Ascending aorta (tissue), 2 donors: ENCODE measurements at places on chromosomes 12 and 14.

DNA sequence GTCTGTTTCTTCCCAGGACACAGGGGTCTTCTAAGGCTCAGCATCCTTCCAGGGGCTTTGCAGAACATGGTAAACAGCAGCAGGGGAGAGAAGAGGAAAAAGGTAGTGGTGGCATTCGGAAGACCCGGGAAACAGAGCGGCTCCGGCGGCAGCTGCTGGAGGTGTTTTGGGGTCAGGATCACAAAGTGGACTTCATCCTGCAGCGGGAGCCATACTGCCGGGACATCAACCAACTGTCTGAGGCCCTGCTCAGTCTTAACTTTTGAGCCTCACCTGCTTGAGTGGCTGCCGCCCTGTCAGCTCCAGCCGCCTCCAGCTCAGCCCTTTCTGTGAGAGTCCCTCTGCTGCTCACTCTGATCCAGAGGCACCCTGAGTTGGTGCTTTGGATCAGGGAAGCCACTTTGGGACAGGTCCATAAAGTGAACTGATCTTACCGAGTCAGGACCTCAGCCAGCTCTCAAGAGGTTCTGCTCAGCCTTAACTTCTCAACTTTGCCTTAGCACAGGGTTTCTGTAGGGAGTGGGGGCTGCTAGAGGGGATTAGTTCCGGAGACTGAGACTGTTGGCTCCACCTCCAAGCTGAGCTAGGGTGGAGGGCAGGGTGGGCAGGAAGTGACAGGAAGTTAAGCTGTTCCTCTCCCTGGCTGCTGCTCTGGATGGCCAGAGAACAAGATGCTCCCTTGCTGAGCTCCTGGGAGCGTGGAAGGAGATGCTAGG, 5.4 kb downstream of the SDR39U1 start:
- H3K36me3 ChIP-seq = peaks cover 61% of the 10 kb centered on the region
- no peaks in the 10 kb centered on the region for H3K27me3 ChIP-seq
- peak overlapping the region; percentile 10 for H3K27ac ChIP-seq
- no peak for DNase-seq

- H3K4me1 ChIP-seq = peaks cover 35% of the 10 kb centered on the region
- no peak for DNase-seq
- no peaks in the 10 kb centered on the region for H3K27me3 ChIP-seq
- H3K4me3 ChIP-seq = no peak overlapping the region
Measured at GRCh38 chr12:103819312-103819711, 21.7 kb downstream of the NT5DC3 start.

GRCh38 chr14:63713058-63713457, 14.8 kb downstream of the SGPP1 start:
- no peak for DNase-seq
- H3K27ac ChIP-seq = no peak overlapping the region
- H3K4me1 ChIP-seq = no peaks in the 10 kb centered on the region
- no peaks in the 10 kb centered on the region for H3K36me3 ChIP-seq

GRCh38 chr14:100294963-100295330, 11.3 kb downstream of the SLC25A29 start:
- H3K27ac ChIP-seq = peak overlapping the region; percentile 35
- peaks cover 18% of the 10 kb centered on the region for H3K4me1 ChIP-seq
- H3K27me3 ChIP-seq = no peaks in the 10 kb centered on the region
- DNase-seq = no peak
- no peak overlapping the region for H3K4me3 ChIP-seq
- H3K36me3 ChIP-seq = peaks cover 26% of the 10 kb centered on the region

GRCh38 chr14:93183596-93184317, 940 bp downstream of the MOAP1 start:
- no peak for DNase-seq
- peak overlapping the region; percentile 94 for H3K27ac ChIP-seq
- H3K36me3 ChIP-seq = peaks cover 9% of the 10 kb centered on the region
- H3K4me1 ChIP-seq = peaks cover 13% of the 10 kb centered on the region

- no peak for DNase-seq
- no peak overlapping the region for H3K4me3 ChIP-seq
- H3K27ac ChIP-seq = no peak overlapping the region
- H3K36me3 ChIP-seq = no peaks in the 10 kb centered on the region
- no peaks in the 10 kb centered on the region for H3K27me3 ChIP-seq
- no peaks in the 10 kb centered on the region for H3K4me1 ChIP-seq
Measured at GRCh38 chr14:101118233-101118632, 214.7 kb upstream of the RTL1 start.

- no peak overlapping the region for H3K27ac ChIP-seq
- peak overlapping the region; percentile 75 for H3K4me3 ChIP-seq
- H3K36me3 ChIP-seq = peaks cover 4% of the 10 kb centered on the region
- no peaks in the 10 kb centered on the region for H3K27me3 ChIP-seq
Measured at GRCh38 chr12:114679452-114679875, 4.5 kb downstream of the TBX3 start.

- no peaks in the 10 kb centered on the region for H3K4me1 ChIP-seq
- DNase-seq = no peak
- no peaks in the 10 kb centered on the region for H3K27me3 ChIP-seq
- H3K4me3 ChIP-seq = no peak overlapping the region
- no peaks in the 10 kb centered on the region for H3K36me3 ChIP-seq
Measured at GRCh38 chr12:43444940-43445564, 107.0 kb downstream of the ADAMTS20 start.

DNA sequence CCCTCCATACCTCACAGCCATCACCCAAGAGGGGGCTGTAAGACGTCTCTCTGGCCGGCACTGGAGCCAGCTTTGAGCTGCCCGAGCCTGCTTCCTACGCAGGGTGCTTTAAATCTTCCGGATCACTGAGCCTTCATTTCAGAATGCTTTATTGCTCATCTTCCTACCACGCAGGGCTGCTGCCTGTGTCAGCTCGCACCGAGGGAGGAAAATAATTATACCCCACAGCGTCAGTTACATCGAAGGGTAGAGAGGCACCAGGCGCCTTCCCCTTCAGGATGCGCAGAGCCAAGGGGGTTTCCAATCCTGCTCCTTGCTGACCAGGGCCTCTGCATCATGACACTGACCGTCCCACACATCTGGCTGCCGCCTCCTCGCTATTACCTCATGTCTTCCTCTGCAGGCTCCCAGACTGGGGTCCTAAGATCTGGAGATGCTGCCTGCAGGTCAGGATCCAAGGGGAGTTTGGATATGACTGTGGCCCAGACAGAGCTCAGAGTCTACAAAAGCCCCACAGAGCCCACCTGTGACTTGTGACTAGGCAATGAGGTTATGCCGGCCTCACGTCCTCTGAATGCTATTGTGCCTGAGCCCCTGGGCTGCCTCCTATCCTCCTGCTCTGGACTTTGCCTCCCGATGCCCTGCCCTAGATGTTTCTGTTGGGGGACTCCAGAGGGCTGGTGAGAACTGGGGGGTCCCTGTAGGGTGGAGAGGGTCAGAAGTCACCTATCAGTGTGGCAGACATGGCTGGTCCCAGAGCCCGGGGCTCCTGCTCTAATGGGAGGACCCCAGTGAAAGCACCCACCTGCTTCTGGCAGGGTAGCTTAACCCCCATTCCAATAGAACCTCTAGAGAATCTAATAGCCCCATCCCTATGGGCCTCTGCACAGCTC, 220.3 kb upstream of the RTL1 start:
- H3K27ac ChIP-seq = no peak overlapping the region
- no peaks in the 10 kb centered on the region for H3K27me3 ChIP-seq
- no peaks in the 10 kb centered on the region for H3K36me3 ChIP-seq
- H3K4me1 ChIP-seq = no peaks in the 10 kb centered on the region
- no peak for DNase-seq

GRCh38 chr14:76484355-76484754, 108.4 kb downstream of the ESRRB start:
- DNase-seq = no peak
- no peaks in the 10 kb centered on the region for H3K27me3 ChIP-seq
- H3K4me3 ChIP-seq = no peak overlapping the region
- no peak overlapping the region for H3K27ac ChIP-seq

DNA sequence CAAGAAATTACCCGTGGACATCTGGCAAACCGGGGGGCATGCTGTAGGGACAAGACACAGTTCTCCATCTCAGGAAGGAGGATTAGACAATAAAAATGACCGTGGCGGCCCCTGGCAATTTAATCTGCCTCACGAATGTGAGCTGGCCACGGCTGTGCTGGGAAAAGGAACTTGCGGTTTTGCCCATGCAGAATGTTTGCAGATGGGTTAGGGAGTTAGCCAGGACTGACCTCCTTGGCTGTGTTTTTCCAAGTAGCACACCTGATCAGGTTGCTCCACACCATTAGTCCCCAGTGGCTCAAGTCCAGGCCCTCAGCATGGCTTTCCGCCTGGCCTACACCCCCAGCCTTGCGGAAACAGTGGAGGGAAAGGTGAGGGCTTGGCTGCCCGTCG, 20.8 kb downstream of the TPCN1 start:
- H3K27ac ChIP-seq = peak overlapping the region; percentile 86
- no peak for DNase-seq
- H3K36me3 ChIP-seq = peaks cover 4% of the 10 kb centered on the region

DNA sequence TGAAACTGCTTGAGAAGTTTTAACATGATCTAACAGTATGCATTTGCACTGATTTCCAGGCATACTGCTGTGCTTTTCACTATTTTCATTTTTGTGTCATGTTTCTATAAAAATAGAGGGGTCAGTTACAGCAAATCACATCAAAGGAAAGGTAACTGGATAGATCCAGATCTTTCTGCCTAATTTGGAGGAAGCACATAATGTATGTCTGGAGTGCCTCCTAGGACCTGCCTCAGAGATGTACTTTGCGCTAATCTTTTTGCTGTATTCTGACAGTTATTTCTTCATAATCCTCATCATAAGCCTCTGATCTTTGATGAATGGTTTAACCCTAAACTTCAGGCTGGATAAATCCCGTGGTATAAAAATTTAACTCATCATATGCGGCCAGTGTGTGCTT, 111.2 kb upstream of the NPAS3 start:
- no peaks in the 10 kb centered on the region for H3K36me3 ChIP-seq
- H3K27me3 ChIP-seq = no peaks in the 10 kb centered on the region
- H3K4me3 ChIP-seq = no peak overlapping the region
- no peak overlapping the region for H3K27ac ChIP-seq
- H3K4me1 ChIP-seq = no peaks in the 10 kb centered on the region

- H3K27ac ChIP-seq = peak overlapping the region; percentile 64
- H3K4me1 ChIP-seq = peaks cover 42% of the 10 kb centered on the region
- H3K27me3 ChIP-seq = no peaks in the 10 kb centered on the region
- DNase-seq = no peak
Measured at GRCh38 chr14:65095633-65096205, 6.6 kb downstream of the MAX start.

GRCh38 chr14:66069830-66070541, 416.2 kb upstream of the CCDC196 start:
- no peaks in the 10 kb centered on the region for H3K27me3 ChIP-seq
- no peaks in the 10 kb centered on the region for H3K36me3 ChIP-seq
- H3K4me3 ChIP-seq = no peak overlapping the region
- no peaks in the 10 kb centered on the region for H3K4me1 ChIP-seq

- no peaks in the 10 kb centered on the region for H3K27me3 ChIP-seq
- H3K4me3 ChIP-seq = no peak overlapping the region
- H3K27ac ChIP-seq = peak overlapping the region; percentile 44
- peaks cover under 1% of the 10 kb centered on the region for H3K36me3 ChIP-seq
Measured at GRCh38 chr14:89564286-89564957, 147.4 kb upstream of the FOXN3 start.

GRCh38 chr12:28167981-28168485, 22.2 kb upstream of the CCDC91 start:
- H3K4me1 ChIP-seq = no peaks in the 10 kb centered on the region
- H3K27me3 ChIP-seq = no peaks in the 10 kb centered on the region
- no peaks in the 10 kb centered on the region for H3K36me3 ChIP-seq

GRCh38 chr14:102125546-102125945, 14.2 kb upstream of the WDR20 start:
- H3K4me3 ChIP-seq = no peak overlapping the region
- no peaks in the 10 kb centered on the region for H3K4me1 ChIP-seq
- no peak overlapping the region for H3K27ac ChIP-seq
- no peak for DNase-seq
- H3K27me3 ChIP-seq = no peaks in the 10 kb centered on the region
- no peaks in the 10 kb centered on the region for H3K36me3 ChIP-seq

GRCh38 chr12:94025756-94026155, 122.6 kb upstream of the PLXNC1 start:
- H3K27me3 ChIP-seq = no peaks in the 10 kb centered on the region
- H3K27ac ChIP-seq = no peak overlapping the region
- no peak for DNase-seq
- H3K36me3 ChIP-seq = no peaks in the 10 kb centered on the region
- no peak overlapping the region for H3K4me3 ChIP-seq
- no peaks in the 10 kb centered on the region for H3K4me1 ChIP-seq

DNA sequence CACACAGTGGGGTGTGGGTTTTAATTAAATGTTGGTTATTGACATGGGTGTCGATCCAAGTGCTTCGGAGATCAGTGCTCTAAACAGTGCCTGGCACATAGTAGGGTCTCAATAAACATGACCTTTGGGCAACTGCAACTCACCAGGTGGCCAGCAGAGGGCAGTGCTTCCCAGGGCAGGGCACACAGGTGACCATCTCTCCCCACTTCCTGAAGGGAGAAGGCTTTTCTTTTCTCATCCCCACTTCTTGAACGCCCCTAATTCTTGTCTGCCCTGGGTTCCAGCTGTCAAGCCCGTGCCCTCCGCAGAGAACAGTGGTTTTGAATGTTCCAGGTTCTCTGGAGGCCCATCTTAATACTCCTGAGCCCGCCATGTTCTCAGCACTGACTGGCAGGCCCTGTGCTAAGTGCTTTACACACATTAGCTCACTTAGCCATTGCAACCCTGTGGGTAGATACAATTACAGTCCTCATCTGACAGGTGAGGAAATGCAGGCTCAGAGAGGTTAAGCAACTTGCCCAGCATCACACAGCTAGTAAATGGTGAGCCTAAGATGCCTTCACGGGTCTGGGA, 16.3 kb downstream of the RAPGEF3 start:
- H3K36me3 ChIP-seq = peaks cover 11% of the 10 kb centered on the region
- H3K27ac ChIP-seq = no peak overlapping the region
- no peaks in the 10 kb centered on the region for H3K27me3 ChIP-seq
- DNase-seq = peak; percentile 83

DNA sequence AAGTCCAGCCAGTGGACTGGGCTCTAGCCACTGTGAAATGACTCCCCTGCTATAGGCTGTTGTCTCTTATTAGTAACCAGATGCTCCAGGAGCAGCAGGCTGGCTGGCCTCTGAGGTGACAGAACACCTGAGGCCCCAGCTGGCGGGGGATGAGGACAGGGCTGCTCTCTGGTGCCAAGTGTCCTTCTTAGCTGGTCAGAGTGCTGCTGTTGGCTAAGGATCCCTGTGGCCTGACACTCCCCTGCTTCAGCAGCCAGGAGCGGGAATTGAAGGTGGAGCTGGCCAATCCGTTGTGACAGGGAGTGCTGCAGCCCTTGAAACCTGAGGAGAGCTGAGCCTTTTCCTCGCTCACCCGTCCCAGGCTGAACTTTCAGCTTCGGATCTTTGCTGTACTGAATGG, 30.7 kb downstream of the TMEM229B start:
- no peak for DNase-seq
- H3K27me3 ChIP-seq = no peaks in the 10 kb centered on the region
- H3K4me3 ChIP-seq = no peak overlapping the region
- H3K4me1 ChIP-seq = no peaks in the 10 kb centered on the region
- H3K27ac ChIP-seq = no peak overlapping the region

- H3K27me3 ChIP-seq = no peaks in the 10 kb centered on the region
- no peaks in the 10 kb centered on the region for H3K36me3 ChIP-seq
- no peaks in the 10 kb centered on the region for H3K4me1 ChIP-seq
- no peak overlapping the region for H3K27ac ChIP-seq
- H3K4me3 ChIP-seq = no peak overlapping the region
Measured at GRCh38 chr12:41074473-41074769, 113.7 kb upstream of the PDZRN4 start.

GRCh38 chr12:49888461-49889151, 15.1 kb downstream of the FAIM2 start:
- H3K27me3 ChIP-seq = no peaks in the 10 kb centered on the region
- H3K4me1 ChIP-seq = no peaks in the 10 kb centered on the region
- no peaks in the 10 kb centered on the region for H3K36me3 ChIP-seq
- H3K27ac ChIP-seq = no peak overlapping the region

- peak overlapping the region; percentile 76 for H3K4me3 ChIP-seq
- H3K36me3 ChIP-seq = no peaks in the 10 kb centered on the region
- peaks cover 3% of the 10 kb centered on the region for H3K4me1 ChIP-seq
- peak overlapping the region; percentile 39 for H3K27ac ChIP-seq
Measured at GRCh38 chr12:12613344-12613743, 1.7 kb downstream of the CREBL2 start.
